ENCODE measurements at places on chromosomes 2 and 18.
A peak's percentile ranks its signal among the peaks of the same experiment; 100 is the strongest.

DNA sequence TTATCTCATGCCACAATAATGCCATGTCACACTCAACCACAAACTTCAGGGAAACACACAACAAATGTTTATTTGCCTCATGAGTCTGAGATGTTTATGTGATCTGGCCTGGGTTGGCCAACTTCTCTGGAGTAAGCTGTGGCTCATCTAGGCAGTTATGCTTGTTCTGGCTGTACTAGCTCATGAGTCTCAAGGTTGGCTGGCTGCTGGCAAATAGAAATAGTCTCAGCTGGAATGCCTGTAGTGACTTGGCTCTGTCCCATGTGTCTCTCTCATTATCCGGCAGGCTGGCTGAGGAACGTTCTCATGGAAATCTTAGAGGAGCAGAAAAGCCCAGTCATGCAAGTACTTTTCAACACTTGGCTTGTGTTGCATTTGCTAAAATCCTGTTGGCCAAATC, 234.9 kb upstream of the CDH2 start:
- no peak for DNase-seq

DNA sequence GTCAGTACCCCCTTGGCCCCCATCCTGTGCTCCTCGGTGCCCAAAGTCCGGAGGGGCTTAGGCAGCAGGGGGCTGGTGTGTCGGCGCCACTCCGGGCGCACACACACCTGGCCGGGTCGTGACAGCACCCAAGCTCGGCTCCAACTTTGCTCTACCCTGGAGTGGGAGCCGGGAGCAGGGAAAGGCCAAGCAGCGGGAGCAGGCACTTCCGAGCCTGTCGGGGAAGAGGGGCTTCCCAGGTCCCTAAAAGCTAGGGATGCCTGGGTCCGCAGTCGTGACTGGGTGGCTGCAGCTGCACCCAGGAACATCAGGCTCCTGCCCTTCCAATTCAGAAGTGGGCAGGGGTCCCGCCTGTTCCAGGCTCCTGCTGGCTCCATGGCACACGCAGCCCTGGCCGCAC, 48.4 kb downstream of the PAPOLG start:
- no peak for DNase-seq

- DNase-seq = no peak
Measured at GRCh38 chr2:28287256-28287915, 105.3 kb upstream of the FOSL2 start.

DNA sequence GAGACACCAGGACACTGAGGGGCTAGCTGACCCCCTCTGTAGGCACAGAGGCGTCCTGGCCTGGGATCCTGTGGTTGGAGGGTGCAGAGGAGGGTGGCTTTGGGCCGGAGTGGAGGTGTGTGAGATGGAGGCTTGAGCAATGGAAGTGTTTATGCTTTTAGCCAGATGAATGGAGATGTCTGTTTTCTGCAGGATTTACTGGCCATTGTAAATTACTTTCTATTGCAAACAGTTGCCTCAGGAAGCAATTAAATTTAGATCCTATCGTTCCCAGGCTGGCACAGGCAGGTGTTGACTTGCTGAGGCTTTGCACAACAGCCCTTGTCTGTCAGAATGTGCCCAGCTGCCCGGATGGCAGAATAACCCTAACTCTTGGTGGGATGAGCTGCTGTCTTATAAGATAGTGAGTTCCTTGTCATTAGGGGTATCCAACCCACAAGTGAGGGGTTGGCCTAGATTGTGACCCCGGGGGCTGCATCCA, 1.8 kb upstream of the ARID5A start:
- no peak for DNase-seq

DNA sequence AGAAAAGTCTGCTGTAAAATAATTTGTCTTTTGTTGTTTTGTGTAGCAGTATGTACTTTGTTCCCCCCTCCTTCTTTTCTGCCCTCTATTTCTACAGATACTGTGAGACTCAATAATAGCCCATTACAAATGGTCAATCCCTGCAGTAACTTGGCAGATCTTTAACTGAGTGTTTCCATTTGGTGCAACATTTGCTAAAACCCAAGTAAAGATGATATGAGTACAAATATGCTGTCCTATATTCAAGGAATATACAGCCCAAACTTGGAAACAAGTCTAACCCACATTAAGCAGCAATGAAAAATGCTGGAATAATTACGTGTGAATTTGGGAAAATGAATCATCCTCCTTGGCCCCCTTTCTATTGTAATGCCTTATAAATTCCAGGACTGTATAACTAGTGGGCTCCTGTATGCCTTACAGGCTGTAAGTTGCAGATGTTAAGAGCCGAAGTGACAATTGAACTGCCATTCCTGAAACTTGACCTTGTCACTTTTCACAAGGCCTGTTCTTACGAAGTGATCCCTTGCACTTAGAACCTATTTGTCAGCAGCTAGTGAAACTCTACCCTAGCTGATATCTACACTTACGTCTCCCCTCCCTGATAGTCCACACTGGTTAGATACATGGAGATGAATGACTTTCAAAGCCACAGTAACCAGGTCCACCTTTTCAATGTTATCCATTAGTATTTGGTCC, 104.9 kb downstream of the IRS1 start:
- DNase-seq = no peak

DNA sequence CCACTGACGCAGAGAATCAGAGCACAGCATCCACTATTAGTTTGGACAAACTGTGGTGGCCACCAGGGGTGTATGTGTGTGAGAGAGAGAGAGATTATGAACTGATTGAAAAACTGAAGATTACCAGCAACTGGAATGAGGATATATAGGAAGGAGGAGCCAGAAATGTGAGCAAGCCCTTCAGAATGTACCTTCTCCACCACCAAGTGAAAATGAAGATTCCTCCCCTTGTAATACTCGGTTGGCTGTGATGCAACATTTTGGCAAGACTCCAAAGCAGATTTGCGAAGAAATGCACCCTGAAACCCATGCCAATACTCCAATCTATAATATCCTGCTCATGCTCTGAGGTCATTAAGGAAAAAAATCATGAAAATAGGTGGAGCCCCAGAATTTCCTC, 121.2 kb upstream of the SLC35G4 start:
- no peak for DNase-seq

DNA sequence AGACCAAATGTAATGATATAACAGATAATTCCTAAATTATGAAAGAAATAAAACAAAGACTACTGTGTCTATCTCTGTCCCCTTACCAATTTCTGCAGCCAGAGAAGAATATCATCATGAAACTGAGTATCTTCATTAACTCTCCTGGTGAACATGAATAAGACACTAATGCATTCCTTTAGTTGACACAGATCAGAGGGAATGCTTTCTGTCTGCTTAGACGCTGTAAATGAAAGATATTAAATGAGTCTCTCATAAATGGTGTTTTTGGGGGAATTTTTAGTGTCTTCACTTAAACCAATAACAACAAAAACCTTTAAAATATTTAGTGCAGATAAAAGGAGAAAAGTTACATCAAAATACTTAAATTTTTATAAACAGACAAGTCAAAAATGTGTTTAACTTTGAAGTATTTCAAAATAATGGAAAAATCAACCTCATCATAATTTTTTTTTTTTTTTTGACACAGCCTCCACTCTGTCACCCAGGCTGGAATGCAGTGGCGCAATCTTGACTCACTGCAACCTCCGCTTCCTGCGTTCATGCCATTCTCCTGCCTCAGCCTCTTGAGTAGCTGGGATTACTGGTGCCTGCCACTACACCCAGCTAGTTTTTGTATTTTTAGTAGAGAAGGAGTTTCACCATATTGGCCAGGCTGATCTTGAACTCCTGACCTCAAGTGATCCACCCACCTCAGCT, 16.0 kb downstream of the EPG5 start:
- no peak for DNase-seq

- DNase-seq = no peak
Measured at GRCh38 chr18:63930773-63931354, 18.2 kb upstream of the HMSD start.

GRCh38 chr2:199458009-199458805, 468 bp upstream of the SATB2 start:
- no peak for DNase-seq

DNA sequence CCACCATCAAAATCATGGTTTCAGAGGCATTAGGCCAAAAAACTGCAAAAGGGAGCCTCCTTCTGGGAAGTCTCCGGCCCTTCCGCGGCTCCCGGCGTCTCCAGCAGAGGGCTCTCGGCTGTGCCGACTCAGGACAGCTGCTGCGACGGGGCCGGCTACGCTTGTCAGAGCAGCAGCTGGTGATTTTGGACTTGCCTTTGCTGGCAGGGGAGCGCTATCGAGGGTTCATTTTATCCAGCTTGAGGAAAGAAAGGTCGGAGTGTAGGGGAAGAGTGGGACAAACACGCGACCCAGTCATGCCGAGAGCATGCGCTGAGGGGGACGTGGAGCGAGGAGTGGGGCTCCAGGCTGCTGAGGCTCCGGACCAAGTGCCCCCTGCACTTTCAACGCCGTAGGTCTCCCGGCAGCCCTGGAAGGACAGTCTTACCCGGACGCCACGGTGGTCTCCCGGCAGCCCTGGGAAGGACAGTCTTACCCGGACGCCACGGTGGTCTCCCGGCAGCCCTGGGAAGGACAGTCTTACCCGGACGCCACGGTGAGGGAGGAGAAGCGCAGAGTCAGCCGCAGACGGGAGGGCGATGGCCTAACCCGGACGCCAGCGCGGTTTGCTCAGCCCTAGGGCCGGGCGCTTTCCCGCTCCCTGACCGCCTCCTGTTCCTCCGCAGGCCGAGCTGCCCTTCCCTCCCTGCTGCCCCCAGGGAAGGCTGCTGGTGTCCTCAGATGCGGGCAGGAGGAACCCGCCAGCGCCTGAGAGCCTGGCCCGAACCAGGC, 21.7 kb downstream of the DDX18 start:
- DNase-seq = peak; percentile 30

Data from T-helper 17 cell (primary cell).